ENCODE measurements at places on chromosomes 5 and 9.

GRCh38 chr9:90002397-90003271 is 397.8 kb downstream of the GADD45G start:
- no peak for DNase-seq

DNA sequence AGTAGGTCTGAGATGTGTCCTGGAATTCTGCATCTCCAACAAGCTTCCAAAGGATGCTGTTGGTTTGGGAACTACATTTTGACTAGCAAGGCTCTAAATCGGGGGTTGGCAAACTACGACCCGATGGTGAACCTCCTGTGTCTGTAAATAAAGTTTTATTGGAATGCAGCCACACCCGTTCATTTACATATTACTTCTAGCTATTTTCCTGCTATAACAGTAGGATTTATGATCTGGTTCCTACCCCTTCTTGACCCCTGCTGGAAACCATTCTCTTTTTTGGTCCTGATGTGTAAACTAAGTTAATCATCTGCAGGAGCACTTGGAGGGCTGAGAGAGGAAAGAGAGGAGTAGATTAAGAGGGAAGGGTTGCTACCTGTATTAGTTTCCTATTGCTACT is 454.5 kb downstream of the RASEF start:
- DNase-seq = no peak

DNA sequence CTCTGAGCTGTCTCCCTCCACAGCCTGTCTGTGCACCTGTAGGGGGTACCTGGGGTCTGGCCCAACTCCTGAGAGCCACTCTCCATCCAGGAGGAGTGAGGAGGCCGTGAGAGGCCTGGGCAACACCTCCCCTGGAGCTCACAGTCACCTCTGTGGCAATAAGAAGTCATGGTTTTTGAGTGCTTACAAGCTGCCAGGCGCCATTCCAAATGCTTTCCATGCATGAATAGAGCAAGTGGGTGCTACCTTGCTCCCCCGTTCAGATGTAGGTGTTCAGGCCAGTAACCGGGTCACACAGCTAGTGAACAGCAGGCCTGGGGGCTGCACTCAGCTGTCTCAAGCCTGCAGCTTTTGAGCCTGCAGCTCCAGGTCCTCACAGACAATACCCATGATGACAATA is 30.6 kb downstream of the CORO2A start:
- DNase-seq = no peak

DNA sequence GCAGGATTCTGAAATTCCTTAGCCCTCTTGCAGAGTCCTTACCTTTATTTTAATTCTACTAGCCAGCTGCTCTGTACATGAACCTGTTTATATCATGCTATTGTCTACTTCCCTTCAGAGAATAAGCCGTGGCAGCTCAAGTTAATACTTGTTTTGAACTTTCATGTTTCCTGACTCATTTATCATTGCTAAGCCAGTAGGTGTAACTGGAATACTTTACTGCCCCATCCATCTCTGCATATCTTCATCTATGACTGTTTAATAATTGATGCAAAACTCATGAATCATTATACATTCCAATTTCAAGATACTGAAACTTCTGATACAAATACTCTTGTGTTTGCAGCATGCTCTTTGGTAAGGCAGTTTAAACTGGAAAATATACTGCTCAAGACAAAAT is 174.7 kb downstream of the PPP2R2B start:
- DNase-seq = no peak

DNA sequence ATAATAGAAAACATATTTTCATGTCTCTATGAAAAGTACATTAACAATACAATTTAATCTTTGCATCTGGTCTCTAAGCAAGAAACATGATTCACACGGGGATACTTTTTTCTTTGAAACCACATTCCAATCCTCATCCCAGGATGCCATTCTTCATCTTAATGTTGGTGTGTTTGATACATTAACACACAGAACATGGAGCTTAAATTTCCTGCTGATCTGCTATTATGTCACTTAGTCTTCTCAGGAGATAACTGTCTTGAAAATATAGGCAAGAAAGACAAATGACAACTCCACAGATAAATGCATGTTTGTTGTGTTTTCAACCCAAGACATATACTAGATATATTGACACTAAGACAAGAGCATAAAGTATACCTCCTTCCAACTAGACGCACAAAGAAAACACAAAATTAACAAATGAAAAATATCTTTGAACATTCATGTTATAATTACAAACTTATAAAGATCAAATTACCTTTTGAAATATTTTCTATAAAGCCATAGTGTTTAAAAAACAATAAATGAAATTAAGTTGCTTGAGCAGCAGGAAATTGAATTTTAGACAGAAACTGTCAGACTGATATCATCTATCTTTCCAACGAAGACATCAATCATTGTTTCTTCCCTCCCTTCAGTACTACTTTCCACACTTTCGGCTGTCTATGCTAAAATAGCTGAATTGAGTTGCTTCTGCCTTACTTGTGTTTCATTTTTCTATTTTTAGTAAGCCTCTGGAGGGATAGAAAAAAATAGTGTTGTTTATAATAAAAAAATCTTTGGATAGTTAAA is 1676.7 kb upstream of the CDH9 start:
- no peak for DNase-seq

GRCh38 chr5:159027504-159027903 is 72.2 kb downstream of the EBF1 start:
- DNase-seq = no peak

DNA sequence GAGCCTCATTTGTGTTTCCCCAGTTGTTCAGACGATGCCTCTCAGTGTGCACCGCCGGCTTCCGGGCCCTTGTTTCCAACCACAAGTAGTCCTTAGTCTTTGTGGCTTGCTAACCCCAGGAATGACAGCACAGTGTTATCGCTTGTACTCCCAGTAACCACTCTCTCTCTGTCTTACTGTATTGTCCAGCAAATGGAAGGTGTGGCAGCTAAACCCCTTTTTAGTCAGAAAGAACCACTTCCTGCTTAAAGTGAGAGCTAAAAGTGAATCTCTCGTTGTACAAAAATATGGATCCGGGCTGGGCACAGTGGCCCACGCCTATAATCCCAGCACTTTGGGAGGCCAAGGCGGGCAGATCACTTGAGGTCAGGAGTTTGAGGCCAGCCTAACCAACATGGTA is 61.3 kb downstream of the ENC1 start:
- DNase-seq = peak; percentile 55

DNA sequence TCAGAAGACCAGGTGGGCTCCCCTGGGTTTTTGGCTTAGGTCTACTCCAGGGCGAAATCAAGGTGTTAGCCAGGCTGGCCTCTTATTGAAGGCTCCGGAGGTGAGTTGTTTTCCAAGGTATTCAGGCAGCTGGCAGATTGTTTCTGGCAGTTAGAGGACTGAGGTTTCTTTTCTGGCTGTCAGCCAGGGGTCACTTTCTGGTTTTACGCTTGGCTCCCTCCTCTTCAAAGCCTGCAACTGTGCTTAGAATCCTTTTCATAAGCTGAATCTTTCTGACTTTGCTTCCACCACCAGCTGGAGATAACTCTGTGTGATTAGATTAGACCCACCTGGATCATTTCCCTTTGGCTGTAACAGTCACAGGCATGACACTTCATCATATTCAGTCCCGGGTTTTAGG is 24.6 kb downstream of the RFK start:
- DNase-seq = no peak
